Adrenal gland (tissue), 19 donors: ENCODE measurements at places on chromosomes 4 and X.

- DNase-seq, result no peak
Observed at GRCh38 chr4:1821679-1822567, 28.8 kb downstream of the FGFR3 start.

GRCh38 chr4:121562811-121563210 lies 134.0 kb downstream of the ANXA5 start:
- DNase-seq, result no peak

- peak; percentile 92 for DNase-seq
Observed at GRCh38 chr4:143381189-143382118, 44.8 kb downstream of the GAB1 start.

DNA sequence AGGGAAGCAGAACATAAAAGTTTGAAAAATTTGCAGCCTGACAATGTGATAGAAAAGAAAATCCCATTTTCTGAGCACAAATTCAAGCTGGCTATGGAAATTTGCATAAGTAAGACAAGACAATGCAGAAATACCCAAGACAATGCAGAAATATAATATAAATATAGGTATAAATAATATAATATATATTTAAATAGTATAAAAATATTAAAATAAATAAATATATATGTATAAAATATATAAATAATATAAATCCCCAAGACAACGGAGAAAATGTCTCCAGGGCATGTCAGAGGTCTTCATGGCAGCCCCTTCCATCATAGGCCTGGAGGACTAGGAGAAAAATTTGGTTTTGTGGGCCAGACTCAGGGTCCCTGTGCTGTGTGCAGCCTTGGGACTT lies 125.0 kb upstream of the AADAT start:
- DNase-seq, result no peak

DNA sequence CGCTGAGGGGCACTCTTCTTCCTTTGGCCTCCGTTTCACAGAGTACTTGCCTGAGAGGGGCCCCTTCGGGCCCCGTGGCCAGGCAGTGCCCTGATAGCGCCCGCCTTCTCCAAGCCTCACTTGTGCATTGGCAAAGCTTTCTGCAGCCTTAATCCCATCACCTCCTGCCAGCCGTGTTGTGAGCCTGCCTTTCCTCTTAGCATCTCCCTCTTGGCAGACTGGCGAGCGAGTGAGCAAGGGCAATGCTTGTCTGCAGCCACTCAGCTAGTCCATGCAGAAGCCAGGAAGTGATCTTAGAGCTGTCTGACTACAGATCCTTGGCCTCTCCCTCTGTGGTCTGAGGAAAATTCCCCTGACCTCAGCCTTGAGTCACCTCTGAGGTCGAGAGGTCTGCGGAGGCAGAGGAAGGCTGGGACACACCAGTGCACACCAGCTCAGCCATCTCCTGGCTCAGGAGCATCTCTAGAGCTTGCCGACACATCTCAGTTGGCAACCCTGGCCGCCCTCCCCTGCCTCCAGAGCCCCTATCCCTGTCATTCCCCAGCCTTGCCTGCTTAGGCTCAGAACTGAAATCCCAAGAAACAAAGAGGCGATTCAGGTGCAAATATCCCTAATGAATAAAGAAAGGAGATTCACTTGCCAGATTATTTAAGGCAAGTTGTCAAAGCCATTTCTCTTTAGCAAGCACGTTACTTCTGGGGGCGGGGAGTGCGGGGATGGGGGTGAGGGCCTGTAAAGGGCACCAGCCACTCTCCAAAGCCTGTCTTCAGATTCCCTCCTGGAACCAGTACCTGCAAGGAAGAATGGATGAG lies 143.5 kb upstream of the MAMLD1 start:
- no peak for DNase-seq

DNA sequence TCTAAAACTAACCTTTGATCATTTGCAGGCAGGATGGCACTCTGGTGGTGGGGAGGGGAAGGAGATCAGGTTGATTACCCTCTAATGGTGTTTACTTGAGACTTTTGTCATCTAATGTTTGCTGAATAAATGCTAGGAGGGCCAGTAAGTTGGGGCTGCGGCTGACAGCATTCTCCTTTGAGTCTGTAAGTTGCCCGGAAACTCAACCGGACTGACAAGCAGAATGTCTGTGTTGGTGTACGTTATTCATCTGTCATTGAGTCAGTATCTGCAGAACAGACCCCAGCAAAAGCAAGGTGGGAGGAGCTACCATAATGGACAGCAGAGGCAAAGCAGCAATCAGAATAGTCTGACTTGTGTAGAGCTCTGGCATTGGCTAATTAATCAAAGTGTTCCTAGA lies 1210.6 kb upstream of the PABPC4L start:
- DNase-seq, result no peak

DNA sequence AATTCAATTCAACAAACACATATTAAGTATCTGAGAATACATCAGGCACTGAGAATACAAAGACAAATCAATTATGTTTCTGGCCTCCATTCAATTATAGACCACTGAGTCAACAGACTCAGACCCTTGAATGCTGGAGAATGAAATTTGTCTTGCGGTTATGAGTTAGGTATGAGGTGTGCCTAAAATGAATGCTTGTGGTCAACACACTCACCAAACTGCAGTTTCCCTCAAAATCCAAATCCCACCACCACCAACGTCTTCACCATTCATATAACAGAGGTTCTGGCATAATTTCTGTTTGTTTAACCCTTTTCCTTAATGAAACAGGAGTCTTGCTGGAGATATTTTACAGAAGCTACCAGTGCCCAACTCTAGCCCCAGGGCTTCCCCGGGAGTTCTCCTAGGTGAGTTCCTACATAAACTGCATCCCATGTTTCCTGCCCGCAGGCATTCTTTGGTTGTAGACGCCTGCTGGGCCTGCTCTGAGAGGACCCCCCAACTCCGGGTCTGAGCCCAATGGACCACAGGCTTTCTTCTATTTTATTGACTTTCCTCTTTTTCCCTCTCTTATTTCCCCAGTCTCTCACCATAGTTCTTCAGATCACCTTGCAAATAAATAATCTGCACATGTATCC lies 119.2 kb downstream of the DDX53 start:
- DNase-seq, result no peak

DNA sequence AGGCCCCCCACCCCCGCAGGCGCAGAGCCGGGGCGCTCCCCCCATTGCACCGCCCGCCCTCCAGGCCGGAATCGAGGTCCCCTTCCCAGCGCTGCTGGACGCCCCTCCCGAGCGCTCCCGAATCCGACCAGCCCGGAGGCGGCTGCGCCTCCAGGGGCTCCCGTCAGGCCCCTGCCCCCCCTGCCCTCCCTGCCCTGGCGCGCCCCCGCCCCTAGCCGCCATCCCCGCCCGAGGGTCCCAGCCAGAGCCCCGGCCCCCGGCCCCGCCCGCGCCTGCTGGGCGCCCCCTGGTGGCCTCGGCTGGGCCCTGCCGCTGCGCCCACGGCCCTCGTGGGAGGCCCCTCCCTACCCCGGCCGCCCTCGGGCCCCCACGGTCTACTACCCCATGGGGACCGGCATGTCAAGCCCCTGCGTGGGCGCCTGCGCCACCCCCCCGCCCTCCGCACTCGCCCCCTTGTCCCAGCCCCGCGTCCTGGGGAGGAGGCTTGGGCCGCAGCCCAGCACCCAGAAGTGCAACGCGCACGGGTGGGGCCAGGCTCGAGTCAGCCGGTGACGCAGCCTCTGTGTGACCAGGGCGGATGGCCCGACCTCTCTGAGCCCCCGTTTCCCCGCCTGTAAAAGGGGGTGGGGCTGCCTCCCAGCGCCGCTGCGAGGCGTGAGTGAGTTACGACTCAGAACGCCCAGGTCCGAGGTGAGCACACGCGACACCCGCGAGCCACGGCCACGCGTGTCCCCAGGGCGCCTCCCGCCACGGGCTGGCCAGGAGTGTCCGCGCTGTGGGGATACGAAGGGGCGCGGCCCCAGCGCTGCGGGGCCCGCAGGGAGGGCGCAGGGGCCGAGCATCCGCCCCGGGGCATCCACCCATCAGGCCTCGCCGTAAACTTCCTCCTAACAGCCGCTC lies 104.9 kb downstream of the FAM53A start:
- DNase-seq, result peak; percentile 74

DNA sequence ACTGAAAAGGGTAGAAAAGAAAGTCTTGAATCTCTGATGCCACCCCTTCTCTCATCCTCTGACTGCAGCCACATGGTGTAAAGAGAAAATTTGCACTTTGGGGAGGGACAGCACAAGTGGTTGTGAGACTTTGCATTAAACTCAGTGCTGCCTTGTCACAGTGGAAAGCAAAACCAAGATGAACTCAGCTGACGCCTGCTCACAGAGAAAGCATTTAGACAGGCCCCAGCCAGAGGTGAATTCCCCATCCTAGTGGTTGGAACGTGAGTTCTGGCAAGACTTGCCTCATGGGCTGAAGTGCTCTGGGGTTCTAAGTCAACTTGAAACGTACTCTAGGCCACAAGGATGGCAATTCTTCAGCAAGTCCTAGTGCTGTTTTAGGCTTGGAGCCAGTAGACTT lies 1101.4 kb downstream of the ADGRL3 start:
- no peak for DNase-seq

DNA sequence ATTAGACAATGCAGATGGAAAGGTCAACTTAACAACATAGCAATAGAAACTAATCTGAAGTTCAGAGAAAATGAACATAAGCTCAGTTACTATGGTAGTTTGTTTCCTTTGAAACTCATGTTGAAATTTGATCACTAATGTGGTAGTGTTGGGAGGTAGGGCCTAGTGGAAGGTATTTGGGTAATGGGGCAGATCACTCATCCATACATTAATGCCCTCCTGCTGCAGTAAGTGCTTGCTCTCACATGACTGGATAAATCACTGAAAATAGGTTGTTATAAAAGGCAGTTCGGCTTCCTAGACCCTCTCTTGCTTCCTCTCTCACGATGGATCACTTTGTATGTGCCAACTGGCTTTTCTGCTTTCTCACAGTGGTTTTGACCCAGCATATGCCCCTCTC lies 567.4 kb upstream of the GALNT7 start:
- DNase-seq, result no peak

- no peak for DNase-seq
Observed at GRCh38 chr4:81137894-81138293, 77.1 kb downstream of the PRKG2 start.

DNA sequence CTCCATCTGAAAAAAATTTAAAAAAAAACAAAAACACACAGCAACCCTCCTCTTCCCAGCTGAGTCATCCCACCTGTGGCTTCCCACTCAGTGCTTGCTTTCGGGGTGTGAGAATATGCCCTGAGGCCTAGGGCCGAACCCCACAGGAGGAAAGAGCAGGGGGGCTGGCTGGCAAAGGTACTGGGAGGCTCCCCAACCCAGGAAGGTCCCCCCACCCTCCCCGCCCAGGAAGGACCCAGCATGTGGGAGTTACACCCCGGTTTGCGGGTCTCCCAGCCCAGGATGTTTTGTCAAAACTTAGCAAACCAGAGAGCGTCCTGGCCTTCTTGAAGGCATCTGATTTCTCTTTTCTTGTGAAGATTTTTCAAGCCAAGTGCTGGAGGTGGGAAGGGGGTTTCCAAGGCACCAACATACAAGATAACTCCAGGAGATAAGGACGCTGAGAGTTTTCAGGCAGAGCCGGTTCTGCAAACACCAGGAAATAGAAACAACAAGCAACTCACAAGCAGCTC lies 25.7 kb upstream of the CSF2RA start:
- no peak for DNase-seq

GRCh38 chr4:3803946-3804345 lies 37.8 kb downstream of the ADRA2C start:
- DNase-seq, result no peak

GRCh38 chr4:159107203-159107925 lies 4.5 kb downstream of the RAPGEF2 start:
- no peak for DNase-seq

DNA sequence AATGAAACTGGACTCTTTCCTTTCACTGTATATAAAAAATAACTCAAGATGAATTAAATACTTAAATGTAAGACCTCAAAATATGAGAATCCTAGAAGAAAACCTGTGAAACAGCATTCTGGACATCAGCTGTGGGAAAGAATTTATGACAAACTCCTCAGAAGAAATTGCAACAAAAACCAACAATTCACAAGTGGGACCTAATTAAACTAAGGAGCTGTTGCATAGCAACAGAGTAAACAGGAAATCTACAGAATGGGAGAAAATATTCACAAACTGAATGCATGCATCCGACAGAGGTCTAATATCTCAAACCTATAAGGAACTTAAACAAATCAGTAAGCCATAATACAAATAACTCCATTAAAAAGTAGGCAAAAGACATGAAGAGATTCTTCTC lies 851.7 kb upstream of the PCDH10 start:
- DNase-seq, result no peak

DNA sequence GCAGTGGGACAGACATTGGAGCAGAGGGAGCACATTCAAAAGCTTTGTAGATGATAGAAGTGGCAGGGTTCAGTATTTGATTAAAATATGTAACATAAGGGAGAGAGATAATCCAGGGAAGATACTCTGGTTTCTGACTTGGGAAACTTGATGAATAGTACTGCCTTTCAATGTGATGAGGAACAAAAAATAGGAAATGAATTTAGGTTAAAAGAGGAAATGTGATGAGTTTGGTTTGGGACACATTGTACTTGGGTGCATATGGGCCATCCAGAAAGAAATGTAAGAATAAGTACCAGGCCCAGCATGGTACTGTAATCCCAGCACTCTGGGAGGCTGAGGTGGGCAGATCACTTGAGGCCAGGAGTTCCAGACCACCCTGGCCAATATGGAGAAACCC lies 20.9 kb upstream of the NDNF start:
- DNase-seq, result no peak

DNA sequence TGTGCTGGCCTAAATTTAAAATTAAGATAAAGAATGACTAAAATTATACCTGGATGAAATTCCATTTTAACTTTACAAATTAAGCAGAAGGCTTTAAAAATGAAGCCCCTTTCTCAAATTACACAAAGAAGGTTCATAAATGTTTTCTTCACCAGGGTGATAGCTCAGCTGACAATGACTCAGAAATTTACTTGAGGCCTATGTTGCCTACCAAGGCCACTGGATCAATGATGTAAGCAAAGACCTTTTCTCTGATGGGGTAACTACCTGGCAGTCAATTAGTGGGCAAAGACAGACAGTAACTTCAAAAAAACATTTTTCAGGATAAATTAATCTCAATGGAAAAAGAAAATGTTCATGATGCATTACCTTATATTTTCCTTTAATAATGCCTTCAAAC lies 23.9 kb upstream of the GPR34 start:
- DNase-seq, result peak; percentile 22

DNA sequence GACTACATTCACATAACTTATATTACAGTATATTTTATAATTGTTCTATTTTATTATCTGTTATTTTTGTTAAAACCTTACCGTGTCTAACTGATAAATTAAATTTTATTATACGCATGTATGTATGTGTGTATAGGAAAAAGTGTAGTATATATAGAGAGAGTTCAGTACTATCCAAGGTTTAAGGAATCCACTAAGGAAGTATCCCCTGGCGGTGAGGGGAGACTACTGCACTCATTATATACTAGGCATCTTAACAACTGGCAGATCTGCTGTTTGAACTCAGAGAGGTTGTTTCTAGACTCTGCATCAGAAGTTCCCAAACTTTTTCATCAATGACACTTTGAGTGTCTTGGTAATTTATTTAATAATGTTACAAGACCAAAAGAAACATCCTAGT lies 70.9 kb downstream of the NDST4 start:
- no peak for DNase-seq

GRCh38 chr4:5112333-5113095 lies 61.2 kb downstream of the STK32B start:
- no peak for DNase-seq

- DNase-seq, result no peak
Observed at GRCh38 chr4:88745581-88746163, 48.0 kb upstream of the NAP1L5 start.

GRCh38 chrX:12206413-12206812 lies 68.1 kb downstream of the FRMPD4 start:
- no peak for DNase-seq

GRCh38 chr4:40621229-40621591 lies 8.5 kb downstream of the RBM47 start:
- no peak for DNase-seq
